Activated CD8-positive, alpha-beta memory T cell treated with anti-CD3 and anti-CD28 coated beads for 1 hour (primary cell): ENCODE measurements at places on chromosomes 3 and 15.

DNA sequence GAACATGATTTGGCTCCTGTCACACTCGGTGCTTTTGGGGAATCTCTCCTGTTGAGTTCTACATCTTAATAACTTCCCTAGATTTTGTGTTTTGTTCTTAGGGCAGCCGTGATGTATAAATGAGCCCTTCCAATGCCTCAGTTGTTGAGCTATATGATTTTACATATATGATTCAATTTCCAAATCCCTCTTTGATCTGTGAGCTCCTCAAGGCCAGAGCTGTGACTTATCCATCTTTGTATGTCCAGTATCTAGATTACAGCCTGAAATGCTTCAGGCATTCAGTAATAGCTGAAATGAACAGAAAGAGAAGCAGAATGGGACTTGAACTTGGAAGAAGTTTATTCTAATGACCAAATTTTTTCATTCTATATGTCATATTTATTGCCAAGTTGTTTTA, 26.6 kb downstream of the CGGBP1 start:
- no peak for DNase-seq

- DNase-seq = no peak
Measured at GRCh38 chr15:85454403-85454802, 74.0 kb downstream of the AKAP13 start.

DNA sequence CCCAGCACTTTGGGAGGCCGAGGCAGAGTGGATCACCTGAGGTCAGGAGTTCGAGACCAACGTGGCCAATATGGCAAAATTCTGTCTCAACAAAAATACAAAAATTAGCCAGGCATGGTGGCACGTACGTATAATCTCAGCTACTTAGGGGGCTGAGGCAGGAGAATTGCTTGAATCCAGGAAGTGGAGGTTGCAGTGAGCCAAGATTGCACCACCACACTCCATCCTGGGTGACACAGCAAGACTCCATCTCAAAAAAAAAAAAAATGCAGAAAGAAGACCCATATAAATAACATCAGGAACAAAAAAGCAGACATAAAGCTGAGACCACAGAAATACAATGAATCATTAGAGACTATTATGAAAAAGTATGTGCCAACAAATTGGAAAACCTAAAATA, 235.2 kb upstream of the VEPH1 start:
- DNase-seq = no peak

DNA sequence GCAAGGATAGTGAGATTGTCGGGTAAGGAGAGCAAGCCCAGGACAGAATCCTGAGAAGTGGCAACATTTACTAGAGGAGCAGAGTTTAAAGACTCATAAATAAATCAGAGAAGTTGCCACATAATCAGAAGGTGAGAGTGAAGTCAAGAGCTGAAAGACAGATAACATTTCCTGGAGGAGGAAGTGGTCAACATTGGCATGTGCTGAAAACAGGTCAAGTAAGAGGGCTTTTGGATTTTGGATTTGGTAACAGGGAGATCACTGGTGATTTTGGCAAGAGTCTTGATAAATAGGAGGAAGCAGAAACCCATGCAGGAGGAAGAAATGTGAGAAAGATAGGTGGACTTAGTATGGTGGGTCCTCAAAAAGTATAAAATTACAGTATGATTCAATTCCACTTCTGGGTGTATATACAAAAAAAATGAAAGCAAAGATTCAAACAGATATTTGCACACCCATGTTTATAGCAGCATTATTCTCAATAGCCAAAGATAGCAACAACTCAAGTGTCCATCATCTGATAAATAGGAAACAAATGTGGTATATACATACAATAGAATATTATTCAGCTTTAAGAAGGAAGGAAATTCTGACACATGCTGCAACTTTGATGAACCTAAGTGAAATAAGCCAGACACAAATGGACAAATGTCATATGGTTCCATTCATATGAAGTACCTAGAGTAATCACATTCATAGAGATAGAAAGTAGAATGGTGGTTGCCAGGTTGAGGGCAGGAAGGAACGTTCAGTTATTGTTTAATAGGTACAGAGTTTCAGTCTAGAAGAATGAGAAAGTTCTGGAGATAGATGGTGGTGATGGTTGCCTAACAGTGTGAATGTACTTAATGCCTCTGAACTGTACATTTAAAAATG, 27.3 kb upstream of the MBNL1 start:
- no peak for DNase-seq
